ENCODE measurements at places on chromosomes 5 and 9.

GRCh38 chr5:63085561-63085960 lies 506.9 kb downstream of the LRRC70 start:
- no peak for DNase-seq

DNA sequence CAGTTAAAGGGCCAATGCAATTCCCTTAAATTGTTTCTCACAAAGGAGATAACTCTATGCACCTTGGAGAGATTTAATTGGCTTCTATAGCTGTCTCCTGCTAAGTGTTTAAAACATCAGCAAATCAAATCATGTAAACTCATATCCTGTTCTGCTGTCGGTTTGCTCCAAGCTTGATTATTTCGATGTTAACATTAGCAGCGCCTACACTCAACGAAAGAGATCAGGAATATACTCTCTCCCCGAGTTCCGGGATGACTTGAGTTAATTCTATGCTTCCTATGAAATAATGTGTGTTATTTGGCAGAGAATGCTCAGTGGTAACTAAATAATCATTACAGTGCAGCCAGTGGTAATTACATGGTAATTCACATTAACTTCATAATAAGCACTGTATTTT lies 338.6 kb downstream of the EBF1 start:
- DNase-seq, result no peak

GRCh38 chr5:82614706-82615105 lies 336.6 kb upstream of the RPS23 start:
- DNase-seq, result no peak

GRCh38 chr5:53211799-53212198 lies 102.2 kb upstream of the MOCS2 start:
- DNase-seq, result no peak

DNA sequence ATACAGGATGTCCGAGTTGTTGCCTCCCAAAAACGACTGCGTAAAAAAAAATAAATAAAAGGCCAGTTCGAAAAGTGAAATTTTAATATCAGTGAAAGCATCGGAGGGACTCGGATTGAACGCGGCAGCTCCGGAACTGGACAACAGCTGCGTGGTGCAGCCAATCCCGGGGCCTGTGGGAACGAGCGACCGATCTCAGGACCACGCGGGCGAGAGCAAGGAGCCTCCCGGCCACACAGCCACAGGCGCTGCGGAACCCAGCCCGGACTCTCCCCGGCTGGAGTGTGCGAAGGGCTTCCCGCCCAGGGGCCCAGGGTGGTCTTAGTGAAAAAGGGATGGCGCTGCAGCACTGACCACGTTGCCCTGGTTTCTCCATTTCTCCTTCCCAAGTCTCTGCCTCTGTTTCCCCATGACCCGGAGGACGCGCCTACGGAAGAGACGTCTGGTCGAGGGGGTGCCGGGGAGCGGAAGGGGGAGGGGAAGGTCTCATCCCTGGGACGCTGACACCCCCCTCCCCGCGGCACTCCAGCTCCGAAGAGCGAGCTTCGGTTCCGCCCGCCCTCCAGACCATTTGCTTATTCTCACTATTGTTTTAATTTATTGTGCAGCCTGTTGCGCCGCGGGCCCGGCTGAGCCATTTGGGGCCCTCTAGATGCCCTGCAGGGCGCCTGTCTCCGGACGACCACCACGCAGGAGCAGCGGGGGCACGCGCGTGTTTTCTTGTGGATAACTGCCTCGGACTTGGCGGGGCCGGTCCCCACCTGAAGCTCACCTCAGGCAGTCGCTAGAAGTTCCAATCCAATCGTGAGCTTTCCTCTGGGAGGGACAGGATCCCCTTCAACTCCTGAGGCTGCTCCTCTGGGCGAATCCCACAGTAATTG lies 303.0 kb downstream of the PARP8 start:
- no peak for DNase-seq

DNA sequence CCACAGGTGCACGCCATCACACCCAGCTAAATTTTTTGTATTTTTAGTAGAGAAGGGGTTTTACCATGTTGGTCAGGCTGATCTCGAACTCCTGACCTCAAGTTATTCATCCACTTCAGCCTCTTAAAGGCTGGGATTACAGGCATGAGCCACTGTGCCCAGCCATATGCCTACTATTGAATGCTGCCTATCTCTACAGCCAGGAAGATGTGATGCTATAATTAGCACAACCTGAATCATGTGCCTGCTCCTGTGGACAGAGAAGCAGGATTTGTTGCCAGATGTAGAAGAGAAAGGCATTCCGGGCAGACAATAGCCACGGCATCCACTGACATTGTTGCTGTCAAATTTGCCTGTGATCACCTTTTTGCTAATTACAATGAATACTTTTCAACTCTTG lies 24.4 kb upstream of the MLLT3 start:
- no peak for DNase-seq

- peak; percentile 63 for DNase-seq
These were observed 1.1 kb upstream of the JADE2 start for GRCh38 chr5:134524272-134524825.

GRCh38 chr5:62477801-62478200 lies 65.2 kb downstream of the IPO11 start:
- no peak for DNase-seq

GRCh38 chr9:104798209-104798995 lies 34.5 kb downstream of the NIPSNAP3B start:
- no peak for DNase-seq

DNA sequence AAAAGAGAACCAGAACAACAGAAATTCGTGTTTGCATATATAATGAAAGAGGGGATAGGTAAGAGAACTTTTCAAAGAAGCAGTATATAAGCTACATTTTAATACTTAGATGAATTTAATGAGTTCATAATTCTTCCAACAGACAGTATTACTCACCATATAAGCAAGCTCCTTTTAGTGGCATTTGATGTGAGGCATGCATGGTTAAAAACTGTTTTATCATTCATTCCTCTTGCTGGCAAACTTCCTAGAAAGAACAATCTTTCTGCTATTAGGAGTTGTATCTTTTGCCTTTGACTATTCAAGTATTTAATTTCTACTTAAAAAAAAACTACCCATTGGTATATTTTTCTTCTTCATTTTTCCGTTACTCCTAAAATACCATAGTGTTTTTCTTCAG lies 65.7 kb upstream of the EIF4EBP3 start:
- no peak for DNase-seq

GRCh38 chr9:88685966-88686365 lies 151.0 kb downstream of the NXNL2 start:
- DNase-seq, result no peak

GRCh38 chr5:168123631-168124528 lies 167.6 kb upstream of the WWC1 start:
- DNase-seq, result no peak

DNA sequence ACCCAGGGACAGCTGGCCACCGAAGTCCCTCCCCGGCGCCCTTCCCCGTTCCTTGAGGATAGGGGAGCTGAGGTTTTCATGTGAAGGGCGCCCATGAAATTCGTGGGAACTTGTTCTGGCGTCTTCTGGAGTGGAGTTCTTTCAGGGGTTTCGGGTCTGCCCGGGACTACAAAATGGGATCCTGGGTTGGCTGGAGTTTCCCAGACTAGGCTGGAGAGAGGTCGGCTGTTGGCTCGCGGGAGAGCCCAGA lies 3.6 kb upstream of the RGMB start:
- DNase-seq, result no peak

DNA sequence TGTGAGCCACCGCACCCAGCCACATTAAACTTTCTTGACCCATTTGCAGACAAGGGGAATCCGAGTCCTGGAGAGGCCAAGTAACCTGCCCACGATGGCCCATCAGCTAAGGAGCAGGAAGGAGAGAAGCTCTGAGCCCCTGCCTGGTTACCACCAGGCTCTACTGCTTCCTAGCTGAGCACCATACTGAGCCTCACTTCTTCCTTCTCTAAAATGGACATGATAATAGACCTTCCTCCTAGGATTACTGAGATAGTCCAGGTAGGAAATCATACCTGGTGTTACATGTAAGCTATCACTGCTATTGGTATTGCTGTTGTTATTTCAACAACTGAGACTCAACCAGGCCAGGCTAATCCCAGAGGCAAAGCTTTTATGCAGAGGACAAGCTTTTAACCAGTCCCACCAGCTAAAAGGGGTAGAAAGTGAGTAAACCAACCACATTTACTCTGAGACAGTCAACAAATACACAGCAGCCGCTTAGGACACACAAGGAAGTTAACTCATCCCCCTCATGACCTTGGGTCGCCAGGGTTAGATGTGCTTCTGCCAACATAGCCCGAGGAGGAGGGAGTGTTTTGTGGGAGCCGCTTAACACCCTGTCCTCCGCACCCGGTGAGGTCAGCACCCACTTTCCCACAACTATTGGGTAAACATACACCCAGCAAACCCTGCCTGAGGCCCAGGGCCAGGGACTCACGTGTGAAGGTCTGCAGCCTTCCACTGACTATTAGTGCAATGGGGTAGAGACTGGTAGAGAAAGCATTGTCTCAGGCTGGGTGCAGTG lies 20.6 kb upstream of the PTGES start:
- no peak for DNase-seq

- no peak for DNase-seq
These were observed 252.7 kb upstream of the GRIA1 start for GRCh38 chr5:153237671-153238332.

GRCh38 chr9:76709020-76709419 lies 55.2 kb upstream of the PCA3 start:
- DNase-seq, result no peak

DNA sequence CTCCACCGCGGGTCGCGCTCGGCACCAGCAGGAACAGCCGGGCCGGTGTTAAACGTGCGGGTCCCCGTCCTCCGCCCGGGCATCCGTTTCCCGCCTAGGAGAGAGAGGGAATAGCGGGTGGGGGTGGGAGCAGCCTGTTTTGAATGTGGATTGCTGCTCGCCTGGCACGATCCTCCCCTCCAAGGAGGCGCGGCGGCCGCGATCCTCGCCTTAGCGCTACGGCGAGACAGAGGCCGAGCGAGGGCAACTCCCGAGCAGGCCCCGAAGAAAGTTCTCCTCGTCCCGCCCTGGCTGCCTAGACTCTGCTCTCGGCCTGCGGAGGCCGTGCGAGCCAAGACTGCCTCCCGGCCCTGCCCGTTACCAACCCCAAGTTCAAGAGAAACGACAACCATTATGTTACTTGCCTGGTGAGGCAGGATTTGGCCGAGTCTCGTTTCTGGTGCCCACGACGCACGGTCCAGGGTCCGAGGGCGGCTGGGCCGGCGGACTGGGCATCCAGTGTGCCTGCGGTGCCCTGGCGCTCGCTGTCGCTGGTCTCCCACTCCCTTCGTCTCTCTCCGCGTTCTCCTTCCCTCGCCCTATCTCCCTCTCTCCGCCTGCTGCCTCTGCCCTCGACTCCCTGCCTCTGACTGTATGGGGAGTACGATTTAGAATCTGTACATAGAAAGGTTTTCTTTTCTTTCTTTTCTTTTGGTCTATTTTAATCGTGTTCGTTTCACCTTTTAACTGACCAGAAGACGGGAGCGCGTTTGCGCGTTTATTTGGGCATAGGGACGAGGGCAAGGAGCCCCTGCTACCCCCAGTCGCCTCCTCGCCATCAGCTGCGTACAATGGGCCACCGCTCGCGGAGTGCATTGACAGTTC lies 724 bp downstream of the NR2F1-AS1 start:
- no peak for DNase-seq

- no peak for DNase-seq
These were observed 19.0 kb downstream of the PNPLA7 start for GRCh38 chr9:137531099-137531765.

DNA sequence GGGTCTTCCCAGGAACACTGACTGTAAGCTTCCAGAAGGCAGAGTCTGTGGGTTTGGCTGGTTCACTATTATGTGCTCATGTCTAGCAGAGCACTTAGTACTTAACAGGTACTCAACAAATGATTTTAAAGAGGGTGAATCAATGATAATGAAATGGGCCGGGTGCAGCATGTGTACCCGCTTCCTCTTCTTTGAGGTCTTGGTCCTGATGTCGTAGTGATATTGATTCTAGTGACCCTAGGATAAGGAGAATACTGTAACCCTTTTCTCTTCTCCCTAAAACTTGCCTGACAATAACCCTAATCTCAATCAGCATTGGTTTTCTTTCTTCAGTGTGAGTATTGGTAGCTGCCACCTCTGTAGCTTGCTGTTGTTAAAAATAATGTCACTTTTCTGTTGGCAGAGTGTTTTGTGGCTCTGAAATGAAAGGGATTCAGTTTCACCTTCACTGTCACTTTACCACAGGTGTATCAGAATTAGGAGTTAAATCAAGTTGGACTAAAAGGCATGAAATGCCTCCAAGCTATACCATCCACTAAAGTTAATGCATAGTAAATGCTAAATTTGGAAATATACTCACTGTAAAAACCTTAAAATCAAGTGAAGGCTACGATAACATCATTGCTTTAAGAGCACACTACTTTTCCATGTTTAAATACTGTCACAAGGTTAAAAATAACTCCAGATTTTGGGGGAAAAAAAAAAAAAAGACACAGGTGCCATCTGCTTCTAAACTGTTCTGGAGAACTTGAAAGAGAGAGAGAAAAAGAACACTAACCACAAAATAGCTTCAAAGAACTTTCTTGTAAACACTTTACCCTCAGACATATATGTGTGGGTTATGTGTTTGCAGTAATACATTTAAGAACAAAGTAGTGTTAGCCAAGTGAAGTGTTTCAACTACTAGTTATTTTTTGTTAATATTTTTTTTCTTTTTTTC lies 6.0 kb downstream of the CAMK4 start:
- DNase-seq, result no peak

- DNase-seq, result no peak
These were observed 140.0 kb downstream of the PBX3 start for GRCh38 chr9:125887172-125887571.

- peak; percentile 32 for DNase-seq
These were observed 51.2 kb downstream of the RALGPS1 start for GRCh38 chr9:126965541-126966428.

DNA sequence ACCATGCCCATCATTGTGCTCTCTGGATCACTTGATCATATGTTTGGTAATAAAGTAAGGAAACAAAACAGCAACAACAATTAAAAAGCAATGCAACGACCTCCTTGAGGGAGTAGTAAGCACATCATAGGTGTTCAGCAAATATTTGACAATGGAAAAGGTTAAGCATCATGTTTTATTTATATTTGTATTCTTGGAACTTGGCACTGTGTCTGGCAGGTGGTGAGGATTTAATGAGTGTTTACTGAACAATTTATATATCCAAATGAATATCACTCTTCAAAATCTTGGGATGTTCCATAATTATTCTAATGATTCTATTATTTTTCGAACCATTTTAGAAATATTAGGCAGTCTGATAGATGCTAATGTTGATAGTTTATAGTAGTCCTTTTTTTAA lies 6.2 kb downstream of the PIP5K1B start:
- DNase-seq, result no peak

- no peak for DNase-seq
These were observed 21.1 kb downstream of the ANKDD1B start for GRCh38 chr5:75632321-75632720.
